ENCODE measurements at places on chromosomes 1 and 21.

- no peak for DNase-seq
Observed at GRCh38 chr1:225653463-225654276, 747 bp upstream of the ENAH start.

DNA sequence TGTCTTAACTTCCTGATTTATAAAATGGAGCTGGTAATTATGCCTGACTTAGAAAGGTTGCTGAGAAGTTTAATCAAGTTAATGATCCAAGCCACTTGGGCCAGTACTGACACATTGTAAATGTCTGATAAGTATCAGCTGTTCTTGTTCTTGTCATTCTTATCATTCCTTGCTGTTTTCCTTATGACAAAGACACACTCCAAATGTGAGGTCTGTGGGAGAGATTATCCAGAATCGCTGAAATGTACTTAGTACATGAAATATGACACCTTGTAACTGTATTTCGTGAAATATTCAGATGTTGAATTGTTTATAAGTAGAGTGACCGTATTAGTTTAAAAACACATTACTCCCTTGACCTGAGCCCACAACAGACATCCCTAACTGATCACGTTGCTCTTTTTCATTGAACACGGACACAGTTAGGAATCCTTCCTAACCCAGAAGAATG, 6.1 kb downstream of the AADACL4 start:
- no peak for DNase-seq

DNA sequence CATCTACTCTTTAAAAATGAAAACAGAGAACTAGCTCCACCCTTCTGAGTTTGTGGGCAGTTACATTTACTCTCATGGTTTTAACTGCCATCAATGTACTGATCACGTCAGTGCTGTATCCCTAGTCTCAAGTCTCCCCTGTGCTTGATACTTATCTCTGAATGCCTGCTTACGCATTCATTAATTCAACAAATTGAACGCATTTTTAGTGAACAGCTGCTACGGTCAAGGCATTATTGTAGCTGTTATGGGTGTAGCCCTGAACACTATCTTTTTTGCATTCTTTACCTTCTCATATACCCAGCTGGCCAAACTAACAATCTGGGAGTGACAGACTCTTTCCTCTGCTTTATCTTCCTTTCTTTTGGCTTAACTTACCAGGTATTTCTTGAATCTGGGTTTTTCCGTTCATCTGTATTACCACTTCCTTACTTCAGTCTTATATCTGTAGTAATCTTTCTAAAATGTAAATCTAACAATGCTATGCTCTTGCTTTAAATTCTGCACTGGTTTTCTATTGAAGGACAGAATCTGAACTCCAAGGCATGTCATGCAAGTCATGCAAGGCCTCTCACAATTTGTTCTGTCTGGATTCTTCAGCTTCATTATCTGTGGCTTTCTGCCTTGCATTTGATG, 33.3 kb downstream of the SMG7 start:
- no peak for DNase-seq

- no peak for DNase-seq
Observed at GRCh38 chr1:113211467-113211866, 138.5 kb downstream of the LRIG2 start.

- DNase-seq: no peak
Observed at GRCh38 chr1:243470502-243470901, 214.7 kb downstream of the SDCCAG8 start.

DNA sequence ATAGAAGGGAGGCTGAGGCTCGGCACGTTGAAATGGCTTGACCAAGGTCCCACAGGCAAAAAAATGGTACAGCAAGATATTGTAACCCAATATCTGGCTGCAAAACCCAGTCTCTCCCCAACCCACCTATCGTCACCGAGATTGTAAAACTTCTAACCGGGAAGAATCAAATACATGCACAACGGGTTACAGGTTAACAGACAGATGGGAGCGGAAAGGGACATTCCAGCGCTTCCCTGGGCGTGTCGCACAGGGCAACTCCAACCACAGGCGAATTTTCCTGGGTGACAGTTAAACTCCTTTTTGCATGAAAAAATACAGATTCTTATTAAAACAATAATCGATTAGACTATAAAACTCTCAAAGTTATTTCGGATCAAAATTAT, 31.8 kb upstream of the JUN start:
- DNase-seq: no peak

DNA sequence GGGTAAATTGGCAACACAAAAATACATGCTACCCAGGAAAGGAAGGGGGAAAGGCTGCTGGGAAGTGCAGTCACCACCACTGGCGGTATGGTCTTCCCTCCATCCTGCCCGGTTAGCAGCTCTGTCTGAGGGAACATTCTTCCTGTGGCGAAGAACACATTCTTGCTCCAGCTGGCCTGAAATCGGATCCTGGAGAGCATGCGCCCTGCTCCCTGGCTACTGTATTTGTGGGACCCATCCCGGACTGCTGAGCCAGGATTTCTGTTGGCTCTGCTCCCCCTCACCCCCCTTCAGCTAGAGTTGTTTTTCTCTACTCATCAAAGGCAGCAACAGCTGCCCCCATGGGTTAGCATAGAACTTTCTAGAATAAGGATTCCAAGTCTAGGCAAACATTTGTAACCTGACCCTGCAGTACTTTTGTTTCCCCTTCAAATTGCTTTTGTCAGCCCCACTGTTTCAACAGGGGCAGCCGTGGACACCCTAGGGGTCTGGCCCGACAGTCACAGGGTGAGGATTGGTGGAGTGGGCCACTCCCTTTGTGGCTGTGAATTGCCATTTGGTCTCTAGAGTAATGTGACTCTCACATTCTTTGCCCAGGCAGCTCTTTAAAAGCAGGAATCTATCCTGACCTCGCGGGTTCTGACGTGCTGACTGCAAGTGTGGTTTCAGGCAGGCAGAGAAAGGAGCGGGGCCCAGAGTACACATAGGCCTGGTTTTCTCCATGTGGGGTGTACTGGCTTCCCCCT, 157.7 kb downstream of the TOMM20 start:
- DNase-seq: no peak

GRCh38 chr1:85502625-85503083, 37.7 kb upstream of the DDAH1 start:
- no peak for DNase-seq

DNA sequence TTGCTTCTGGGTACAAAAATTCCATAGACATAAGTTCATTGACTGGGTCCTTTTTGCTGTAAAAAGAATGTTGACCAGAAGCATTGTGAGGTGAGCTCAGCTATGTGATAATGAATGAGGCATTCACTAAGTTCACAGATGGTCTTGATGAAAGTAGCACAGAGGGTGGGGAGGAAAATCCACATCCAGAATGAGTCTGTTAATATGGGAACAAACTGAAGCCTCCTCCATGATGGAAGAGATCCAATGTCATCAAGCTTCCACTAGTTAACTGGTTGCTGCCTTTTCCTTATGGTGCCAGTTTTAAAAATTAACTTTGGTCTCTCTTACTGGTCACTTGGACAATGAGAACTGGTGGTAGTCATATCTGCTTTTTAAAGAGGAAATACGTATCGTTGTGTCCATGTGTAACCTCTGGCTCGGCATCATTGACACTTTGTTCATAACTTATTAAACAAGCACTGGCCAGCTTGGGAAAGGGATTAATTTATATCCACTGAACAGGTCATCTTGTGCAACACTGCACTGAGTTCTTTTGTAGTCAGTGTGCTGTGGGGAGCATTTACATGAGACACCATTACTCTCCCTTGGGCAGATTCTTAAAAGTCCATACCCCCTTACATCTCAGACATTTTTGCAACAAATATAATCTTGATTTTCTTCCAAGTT, 88.6 kb downstream of the ADAMTS1 start:
- DNase-seq: no peak

DNA sequence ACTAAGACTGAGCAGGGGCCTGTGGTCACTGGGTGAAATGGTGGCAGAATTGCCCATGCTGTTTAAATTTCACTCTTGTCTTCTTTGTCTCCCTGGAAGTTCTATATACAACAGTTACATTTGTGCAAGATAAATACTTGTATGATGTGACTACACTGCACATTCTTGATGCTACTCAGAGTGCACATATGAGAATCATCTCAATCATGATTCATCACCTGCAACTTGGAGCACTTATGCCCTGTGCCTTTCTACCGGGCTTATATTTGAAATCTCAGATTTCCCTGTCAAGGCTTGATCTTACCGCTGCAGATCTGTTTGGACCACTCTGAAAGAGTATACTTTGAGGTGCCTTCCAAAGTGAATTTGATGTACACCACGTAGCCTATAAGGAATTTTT, 10.6 kb downstream of the PGM1 start:
- DNase-seq: no peak

- DNase-seq: no peak
Observed at GRCh38 chr1:15430787-15431570, 7.3 kb upstream of the CTRC start.

- DNase-seq: no peak
Observed at GRCh38 chr1:31669786-31670592, 25.3 kb upstream of the PEF1 start.

- no peak for DNase-seq
Observed at GRCh38 chr1:162026881-162027280, 3.2 kb upstream of the OLFML2B start.

GRCh38 chr1:163604896-163605295, 283.1 kb downstream of the NUF2 start:
- peak; percentile 37 for DNase-seq

- DNase-seq: no peak
Observed at GRCh38 chr1:98099501-98099900, 178.7 kb upstream of the DPYD start.

- no peak for DNase-seq
Observed at GRCh38 chr1:62294261-62294660, 25.0 kb downstream of the KANK4 start.

- DNase-seq: no peak
Observed at GRCh38 chr1:96313216-96313615, 408.4 kb upstream of the PTBP2 start.

DNA sequence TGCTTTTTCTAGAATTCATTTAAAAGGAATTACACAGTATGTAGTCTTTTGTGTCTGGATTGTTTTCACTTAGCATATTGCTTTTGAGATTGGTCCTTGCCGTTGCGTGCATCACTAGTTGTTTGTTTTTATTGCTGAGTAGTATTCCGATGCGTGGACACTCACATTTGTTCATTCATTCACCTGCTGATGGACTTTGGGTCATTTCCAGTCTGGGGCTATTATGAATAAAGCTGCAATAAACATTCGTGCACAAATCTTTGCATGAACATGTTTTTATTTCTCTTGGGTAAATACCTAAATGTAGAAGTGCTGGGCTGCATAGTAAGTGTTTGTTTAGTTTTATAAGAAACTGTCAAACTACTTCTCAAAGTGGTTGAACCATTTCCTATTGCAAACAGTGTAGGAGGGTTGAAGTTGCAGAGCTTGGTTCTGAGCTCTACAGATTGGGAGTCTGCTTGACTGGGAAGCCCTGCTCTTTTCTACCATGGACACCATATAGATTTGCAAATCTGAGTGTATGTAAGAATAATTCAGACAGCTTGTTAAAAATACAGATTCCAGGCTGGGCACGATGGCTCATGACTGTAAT, 404.7 kb upstream of the PROX1 start:
- no peak for DNase-seq

All from NCI-H1048 (cell line).